Activated effector memory CD4-positive, alpha-beta T cell treated with Interleukin-2 at 50 U/mL for 16 hours (primary cell): ENCODE measurements at places on chromosomes 1 and 21.

DNA sequence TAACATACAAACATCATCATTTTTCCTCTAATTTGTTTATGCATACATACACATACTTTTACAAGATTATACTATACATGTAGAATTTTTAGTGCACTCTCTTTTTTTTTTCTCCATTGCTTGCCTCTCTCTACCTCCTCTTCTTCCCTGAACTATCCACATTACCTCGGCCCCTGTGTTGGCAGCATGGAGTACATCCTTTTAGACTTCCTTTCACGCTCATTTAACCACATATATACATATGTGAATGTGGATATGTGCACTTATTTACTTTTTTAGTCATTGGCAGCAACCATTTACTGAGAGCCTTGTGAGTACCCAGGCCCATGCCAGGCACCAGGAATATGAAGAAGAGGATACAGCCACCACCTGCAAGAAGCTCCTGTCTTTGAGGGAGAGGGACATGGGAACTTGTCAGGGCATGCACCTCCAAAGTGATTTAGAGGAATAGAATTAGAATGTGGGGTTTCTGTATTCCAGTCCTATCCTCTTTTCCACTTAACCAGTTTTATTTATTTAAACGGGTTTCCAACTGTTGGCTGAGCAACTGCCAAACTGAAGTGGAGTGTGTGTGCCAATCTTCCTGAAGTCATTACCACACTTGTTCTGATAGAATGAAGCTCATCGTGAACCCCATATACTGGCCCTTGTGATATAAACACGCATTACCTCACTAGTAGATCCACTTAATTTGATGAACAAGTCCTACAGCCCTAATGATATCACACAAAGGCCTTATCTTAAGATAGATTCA, 212.6 kb downstream of the TNR start:
- DNase-seq = no peak

GRCh38 chr1:184755226-184756065, 788 bp upstream of the EDEM3 start:
- DNase-seq = peak; percentile 6

GRCh38 chr1:201172326-201172725, 18.1 kb upstream of the TMEM9 start:
- no peak for DNase-seq

DNA sequence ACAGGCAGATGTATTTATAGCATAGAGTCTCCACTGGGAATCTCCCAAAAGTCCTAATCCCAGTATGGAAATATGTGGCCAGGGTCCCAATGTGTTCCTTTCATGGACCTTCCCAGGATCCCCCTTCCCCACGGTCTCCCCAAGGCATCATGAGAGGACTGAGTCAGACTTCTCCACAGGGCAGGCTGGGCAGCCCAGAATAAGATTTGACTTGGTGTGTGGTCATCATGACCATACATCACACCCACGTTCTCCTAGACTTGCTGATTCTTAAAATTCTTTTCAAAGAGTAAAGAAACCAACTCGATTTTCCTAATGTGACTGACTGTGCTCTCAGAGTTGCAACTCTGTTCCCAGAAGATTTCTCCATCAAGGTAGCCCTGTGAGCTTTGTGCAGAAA, 93.9 kb upstream of the CD34 start:
- no peak for DNase-seq

- peak; percentile 40 for DNase-seq
Observed at GRCh38 chr1:224497714-224498573, 63.3 kb upstream of the WDR26 start.

DNA sequence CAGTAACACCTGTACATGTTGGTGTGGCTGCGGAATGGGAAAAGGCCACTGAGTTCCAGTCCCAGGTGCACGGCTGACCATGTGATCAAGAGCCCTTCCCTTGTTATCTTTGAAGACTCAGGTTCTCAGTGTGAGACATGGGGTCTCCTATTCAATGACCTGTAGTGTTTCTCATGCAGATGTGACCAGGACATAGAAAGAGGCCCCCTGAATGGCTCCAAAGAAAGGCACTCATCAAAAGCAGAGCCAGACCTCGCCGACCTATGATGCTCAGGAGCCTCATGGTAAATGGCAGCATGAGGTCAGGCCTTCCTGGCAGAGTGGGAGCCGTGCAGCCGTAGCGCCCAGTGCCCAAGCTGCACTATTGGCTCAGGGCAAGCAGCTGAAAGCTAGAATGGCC, 42.3 kb upstream of the HAO2 start:
- no peak for DNase-seq

DNA sequence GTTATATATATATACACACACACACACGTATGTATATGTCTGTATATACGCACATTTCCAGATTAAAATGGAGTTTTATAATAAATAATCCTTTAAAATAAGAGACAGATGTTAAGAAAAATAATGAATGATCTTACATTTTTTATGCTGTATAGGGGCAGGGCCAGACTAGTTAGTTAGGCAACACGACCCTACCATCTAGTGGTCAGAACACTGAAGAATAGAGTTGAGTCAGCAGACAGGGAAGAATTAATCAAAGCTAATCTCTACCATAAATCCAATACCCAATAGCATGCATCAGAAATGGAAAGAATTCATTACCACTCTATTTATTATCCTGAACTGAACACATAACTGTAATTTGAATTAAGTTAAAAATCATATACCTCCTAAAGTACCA, 156.7 kb downstream of the BRINP3 start:
- DNase-seq = no peak

DNA sequence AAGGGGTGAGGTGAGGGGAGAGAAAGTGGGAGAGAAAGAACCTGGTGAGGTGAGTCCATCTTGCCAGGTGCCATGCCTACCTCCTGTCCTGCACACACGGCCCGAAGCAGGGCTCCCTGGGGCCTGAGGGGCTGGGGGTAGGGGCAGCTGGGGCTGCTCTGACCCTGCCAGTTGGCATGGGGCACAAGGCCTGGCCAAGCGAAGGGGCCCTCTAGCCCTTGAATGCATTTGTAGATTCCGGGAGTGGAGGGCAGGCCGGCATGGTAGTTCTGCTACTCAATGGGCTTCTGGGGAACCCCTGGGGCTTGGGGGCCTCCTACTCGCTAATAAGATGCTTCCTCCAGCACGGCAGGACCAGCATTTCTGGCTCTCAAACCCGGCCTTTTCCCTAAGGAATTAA, 3.6 kb upstream of the PRDM16 start:
- no peak for DNase-seq

DNA sequence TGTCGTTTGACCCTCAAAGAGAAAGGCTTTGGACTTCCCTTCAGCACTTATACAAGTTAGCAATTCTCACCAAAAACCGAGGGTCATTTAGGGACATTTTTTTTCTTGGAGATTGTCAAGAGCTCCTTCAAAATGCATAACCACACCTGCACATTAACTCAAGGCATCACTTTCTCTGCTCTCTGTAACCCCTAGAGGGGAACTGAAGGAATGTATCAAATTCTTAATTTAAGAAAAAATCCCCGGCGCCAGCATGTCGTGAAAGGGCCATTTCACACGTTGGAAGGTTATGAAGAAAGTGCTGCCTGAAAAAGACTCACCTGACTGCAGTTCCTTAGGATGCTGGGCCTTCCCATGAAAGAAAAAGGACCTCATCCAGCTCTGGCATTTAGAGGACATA, 131.6 kb upstream of the ZC3H12A start:
- DNase-seq = no peak

DNA sequence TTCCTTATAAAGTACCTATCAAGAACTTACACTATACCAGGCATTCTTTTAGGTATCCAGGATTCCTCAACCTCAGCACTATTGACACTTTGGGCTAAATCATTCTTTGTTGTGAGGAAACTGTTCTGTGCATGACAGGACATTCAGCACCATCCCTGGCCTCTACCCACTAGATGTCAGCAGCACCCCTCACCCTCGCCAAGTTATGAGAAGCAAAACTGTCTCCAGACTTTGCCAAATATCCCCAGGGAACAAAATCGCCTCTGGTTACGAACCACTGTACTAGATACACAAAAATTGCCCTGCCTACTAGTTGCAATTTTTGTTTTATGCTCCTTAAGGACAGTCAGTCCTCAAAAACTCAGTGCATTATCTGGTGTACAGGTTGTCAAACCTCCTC, 35.7 kb downstream of the PALMD start:
- no peak for DNase-seq

DNA sequence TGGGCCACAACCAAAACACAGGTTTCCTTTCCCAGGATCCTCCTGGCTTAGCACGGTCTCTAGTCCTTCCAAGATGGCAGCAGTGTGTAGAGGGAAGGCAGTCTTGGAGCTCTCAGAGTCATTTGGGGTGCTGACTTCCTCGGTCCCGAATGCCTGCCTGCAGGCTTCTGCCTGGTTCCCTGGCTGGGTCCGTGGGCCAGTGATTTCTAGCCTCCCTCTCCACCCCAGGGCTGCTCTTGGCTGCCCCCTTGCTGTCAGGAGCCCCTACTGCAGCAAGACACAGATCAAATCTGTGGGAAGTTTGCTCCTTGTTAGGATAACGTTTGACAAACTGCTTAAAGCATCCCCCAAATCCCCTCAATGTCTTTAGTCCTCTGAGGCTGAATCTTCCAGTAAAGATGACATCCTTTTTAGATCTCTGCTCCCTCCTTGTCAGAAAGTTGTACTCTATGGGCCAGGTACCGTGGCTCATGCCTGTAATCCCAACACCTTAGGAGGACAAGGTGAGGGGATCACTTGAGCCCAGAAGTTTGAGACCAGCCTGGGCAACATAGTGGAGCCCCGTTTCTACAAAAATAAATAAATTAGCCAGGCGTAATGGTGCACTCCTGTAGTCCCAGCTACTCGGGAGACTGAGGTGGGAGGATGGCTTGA, 272.5 kb downstream of the RRAGC start:
- peak; percentile 15 for DNase-seq

DNA sequence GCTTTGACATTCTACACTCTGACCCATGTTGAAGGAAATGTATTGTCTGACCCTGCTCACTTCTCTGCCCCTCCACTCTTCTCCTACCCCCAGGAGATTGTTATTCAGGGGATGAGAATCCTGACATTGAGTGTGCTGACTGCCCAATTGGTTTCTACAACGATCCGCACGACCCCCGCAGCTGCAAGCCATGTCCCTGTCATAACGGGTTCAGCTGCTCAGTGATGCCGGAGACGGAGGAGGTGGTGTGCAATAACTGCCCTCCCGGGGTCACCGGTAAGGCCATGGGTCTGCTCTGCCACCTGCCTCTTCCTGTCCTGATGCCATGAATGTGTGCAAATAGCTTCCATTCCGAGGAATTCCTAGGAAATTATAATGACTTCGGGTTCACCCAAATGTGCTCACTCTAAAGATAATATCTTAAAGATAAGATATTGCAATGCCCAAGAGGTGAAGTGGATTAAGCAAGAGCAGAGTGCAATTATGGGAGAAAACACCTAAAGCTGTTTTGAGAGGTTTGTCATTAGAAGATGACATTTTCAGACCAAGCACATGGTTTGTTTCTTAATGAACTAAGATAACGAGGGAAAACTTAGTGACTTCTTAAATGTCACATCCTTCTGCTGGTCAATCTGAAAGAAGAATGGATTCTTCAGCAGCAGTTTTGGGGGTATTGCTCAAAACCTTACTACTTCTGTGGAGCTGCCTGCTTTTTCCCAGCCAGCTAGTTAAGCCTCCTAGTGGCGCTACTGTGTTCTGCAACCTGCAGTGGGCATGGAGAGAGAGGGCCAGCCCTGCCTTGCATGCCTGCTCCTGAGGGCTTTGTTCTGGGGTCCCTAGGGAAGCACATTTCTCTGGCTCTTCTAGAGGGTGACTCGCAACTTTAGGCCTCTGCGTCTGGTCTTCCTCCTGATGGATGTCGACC, 41.6 kb downstream of the LAMC2 start:
- DNase-seq = no peak

DNA sequence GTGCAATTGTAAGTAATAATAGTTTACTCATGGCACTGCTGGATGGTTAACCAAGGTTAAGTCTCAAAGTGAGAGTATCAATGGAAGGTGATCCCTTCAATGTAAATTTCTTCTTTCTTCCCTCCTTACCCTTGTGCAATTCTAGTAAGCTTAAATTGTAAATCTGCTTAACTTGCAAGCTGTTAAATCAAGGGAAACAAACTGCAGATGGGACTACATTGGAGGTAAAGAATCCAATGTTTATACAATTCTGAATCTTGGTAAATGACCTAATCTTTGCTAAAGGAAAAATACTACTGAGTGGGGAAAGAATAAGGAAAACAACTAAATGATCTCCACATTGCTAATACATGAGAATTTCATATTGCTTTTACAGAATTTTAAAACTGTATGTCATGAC, 6.7 kb upstream of the CD55 start:
- DNase-seq = no peak

GRCh38 chr21:17513214-17514123, 626 bp downstream of the CXADR start:
- peak; percentile 2 for DNase-seq

DNA sequence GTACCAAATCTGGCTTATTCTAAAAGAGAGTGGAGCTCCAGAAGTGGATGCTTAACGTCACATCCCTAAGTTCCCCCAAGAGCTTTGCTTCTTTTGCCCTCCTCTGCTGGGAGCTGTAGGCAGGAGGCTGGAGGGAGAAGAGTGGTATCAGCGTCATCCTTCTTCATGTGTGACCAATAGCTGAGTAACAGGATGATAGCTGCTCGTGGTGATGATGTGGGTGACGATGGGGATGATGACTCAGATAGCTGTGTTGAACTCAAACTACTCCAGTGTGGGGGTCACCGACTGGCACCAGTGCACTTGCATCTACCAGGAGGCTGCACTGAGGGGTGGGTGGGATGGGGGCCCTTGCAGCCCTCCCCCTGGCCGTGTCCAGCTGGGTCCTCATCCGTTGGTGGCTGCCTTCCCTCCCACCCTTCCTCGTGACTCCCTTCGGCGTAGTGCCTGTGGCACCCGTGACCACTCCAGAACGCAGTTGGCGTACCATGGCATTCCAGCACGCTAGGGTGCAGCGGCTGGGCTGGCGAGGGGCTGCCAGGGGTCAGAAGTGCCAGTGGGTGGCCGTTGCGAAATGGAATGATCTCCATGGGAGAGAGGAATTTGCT, 1.1 kb downstream of the IGFN1 start:
- no peak for DNase-seq

GRCh38 chr21:39675590-39675989, 62.9 kb downstream of the B3GALT5 start:
- DNase-seq = no peak

DNA sequence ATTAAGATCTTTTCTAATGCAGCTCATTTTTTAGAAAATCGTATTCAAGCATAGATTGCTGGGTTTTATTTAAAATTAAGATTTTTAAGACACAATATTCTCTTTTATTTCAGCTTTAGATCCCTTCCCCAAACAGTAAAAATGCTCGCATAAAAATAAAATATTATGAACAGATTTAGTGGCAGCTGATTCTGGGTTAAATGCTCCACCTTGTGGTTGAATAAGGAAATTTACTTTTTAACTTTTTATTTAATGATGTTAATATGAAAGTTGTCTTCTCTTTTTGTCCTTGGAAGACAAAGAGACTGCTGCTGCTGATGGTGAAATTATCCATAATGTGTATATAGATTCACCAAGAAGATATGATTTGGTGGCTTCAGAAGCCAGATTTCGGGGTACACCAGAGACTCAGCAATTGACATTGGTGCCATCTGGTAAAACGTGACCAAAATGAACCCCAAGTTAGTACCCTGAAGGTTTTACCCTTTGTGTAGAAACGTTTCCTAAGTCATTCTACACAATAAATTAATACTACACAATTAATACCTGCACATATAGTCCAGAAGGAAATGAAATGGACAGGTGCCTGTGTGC, 128.0 kb downstream of the ADAMTS1 start:
- no peak for DNase-seq

- DNase-seq = no peak
Observed at GRCh38 chr1:91455334-91455733, 45.3 kb upstream of the CDC7 start.

- no peak for DNase-seq
Observed at GRCh38 chr1:112001436-112001835, 12.0 kb upstream of the KCND3 start.

GRCh38 chr1:24052220-24052619, 59.7 kb downstream of the MYOM3 start:
- DNase-seq = no peak
